ENCODE measurements at places on chromosomes 11 and 22.

- H3K27me3 ChIP-seq, result peaks cover 4% of the 10 kb centered on the region
- no peaks in the 10 kb centered on the region for H3K36me3 ChIP-seq
- no peak overlapping the region for H3K4me3 ChIP-seq
Observed at GRCh38 chr11:71311928-71312510, 59.6 kb upstream of the SHANK2 start.

DNA sequence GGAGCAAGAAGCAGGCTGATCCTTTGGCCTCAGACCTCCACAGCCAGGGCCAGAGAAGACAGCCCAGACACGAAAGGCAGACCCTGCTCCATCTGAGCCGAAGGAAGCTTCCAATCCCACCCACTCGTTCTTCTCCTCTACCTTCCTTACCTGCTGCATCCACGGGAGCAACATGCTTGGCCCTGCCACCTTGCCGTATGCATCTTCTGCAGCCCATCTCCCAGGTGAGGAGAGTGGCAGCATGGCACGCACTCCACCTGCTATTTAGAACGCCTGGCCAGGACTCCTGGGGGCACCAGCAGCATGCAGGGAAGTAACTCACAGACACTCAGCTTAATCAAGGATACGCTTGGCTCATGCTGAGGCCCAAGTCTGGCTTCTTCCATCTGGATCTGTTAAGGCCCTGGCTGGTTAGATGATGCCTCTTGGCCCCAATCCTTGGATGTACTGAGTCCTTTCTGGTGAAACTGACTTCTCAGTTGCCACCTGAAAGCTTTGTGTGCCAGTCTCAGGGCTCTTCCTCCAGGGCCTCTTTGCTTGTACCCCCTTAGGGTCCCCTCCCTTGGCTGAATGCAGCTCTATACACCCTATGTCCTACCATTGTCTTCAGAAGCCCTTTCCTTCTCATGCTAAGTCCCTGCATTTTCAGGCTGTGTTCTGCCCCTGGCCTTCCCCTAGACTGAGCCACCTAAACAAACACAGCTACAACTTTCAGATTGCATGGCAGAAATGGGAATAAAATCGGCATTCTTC lies 604.9 kb downstream of the BUD13 start:
- peaks cover 2% of the 10 kb centered on the region for H3K27me3 ChIP-seq
- no peak overlapping the region for H3K4me3 ChIP-seq
- DNase-seq, result no peak
- no peaks in the 10 kb centered on the region for H3K36me3 ChIP-seq
- H3K4me1 ChIP-seq, result no peaks in the 10 kb centered on the region

GRCh38 chr22:27170491-27170890 lies 513.1 kb downstream of the MIAT start:
- no peak for DNase-seq
- no peaks in the 10 kb centered on the region for H3K36me3 ChIP-seq
- no peak overlapping the region for H3K4me3 ChIP-seq
- no peaks in the 10 kb centered on the region for H3K4me1 ChIP-seq
- H3K27me3 ChIP-seq, result peaks cover 10% of the 10 kb centered on the region
- H3K27ac ChIP-seq, result no peak overlapping the region

DNA sequence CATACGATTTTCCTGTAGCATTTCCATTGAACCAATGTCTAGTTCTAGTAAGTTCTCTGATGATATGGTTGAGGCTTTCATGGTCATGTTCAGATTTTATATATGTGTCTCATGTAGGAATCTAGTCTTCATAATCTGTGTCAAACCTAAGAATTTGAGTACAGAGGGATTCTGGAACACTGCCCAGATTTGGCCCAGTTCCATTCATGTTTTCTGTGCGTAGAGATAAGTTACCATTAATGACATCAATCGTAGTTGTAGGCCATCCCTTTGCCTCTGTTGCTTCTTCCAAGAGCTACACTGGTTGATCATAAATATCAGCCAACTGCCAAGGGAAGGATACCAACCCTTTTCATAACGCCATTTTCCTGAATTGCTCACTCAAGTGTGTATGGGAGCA lies 23.3 kb downstream of the ST3GAL4 start:
- no peak overlapping the region for H3K4me3 ChIP-seq
- no peaks in the 10 kb centered on the region for H3K36me3 ChIP-seq
- no peak overlapping the region for H3K27ac ChIP-seq
- no peaks in the 10 kb centered on the region for H3K4me1 ChIP-seq

DNA sequence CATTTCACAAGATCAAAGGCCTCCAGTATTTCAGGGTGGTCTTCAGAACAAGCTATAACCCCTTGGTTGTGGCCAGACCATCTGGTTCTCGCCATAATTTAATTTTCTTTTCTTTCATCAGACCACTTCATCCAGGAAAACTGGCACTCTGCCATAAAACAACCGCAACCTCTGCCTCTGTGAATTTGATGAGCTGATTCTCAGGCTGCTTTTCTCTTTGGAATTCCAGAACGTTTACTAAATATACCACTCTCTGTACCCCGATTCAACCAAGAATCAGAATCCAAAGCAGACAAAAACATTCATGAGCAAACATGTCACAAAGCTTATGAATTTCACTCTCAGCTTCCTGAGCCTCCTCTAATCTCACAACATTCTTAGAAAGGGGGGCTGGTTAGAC lies 331.8 kb upstream of the SYN3 start:
- H3K27ac ChIP-seq, result no peak overlapping the region
- H3K4me3 ChIP-seq, result no peak overlapping the region
- H3K36me3 ChIP-seq, result no peaks in the 10 kb centered on the region
- DNase-seq, result no peak
- H3K27me3 ChIP-seq, result no peaks in the 10 kb centered on the region
- no peaks in the 10 kb centered on the region for H3K4me1 ChIP-seq

DNA sequence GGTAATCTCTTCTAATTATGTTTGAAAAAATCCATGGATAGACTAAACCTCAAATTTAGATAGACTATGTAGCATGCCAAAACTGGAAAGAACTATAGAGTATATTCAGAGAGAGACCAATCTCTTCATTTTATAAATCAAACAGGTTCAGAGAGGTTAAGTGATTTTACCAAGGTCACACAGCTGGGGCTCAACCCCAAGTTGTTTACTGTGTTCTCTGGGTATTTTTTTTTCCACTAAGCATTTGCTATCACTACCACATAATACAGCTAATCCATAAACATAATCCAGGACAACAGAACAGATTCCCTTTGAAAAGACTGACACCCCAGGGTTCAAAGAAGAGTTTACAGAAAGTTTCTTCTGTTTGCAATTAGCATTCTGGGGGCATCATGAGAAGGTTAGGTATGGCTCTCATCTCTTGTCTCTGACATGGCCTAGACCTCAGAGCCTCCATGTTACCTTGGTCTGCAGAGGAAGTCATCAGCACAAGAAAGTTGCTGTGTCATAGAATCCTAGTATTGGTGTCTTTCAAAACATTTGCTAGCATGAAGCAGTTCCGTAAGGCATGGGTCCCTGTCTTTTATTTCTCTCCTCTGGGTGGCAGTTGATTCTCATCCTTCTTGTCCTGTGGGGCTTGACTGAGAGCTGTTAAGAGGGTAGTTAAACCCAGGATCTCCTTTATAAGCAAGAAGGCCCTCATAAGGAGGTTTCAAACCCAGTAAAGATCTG lies 94.5 kb upstream of the HSD17B12 start:
- DNase-seq, result no peak
- H3K36me3 ChIP-seq, result no peaks in the 10 kb centered on the region
- no peak overlapping the region for H3K27ac ChIP-seq
- H3K4me3 ChIP-seq, result no peak overlapping the region

GRCh38 chr11:68498321-68498720 lies 37.8 kb downstream of the PPP6R3 start:
- H3K27me3 ChIP-seq, result no peaks in the 10 kb centered on the region
- no peak for DNase-seq
- H3K27ac ChIP-seq, result no peak overlapping the region
- H3K4me3 ChIP-seq, result no peak overlapping the region
- H3K36me3 ChIP-seq, result peaks cover 3% of the 10 kb centered on the region

DNA sequence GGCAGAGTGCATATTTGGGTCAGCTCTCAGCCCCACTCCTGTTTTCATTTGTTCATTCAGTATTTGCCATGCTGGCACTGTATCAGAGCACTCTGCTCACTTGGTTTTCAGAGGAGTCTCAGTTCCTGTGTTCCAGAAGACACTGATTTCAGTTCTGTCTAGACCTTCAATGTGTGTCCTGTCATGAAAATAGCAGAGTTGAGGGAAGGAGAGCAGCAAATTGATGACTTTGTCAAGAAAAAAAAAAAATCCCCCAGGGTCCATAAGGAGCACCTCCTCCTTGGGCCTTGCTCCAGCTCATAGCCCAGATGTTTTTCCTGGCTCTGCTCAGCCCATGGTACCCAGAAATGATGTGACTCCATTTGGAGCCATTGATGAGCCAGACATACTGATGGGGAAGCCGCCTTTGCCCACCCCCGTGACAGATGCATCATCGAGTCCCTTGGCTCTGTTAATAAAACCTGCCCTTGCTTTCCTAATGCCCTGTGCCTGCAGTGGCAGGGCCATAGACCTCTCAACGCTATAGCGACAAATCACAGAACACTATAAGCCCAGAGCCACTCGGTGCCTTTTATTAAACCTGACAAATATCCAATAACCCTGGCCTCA lies 107.0 kb downstream of the PKNOX2 start:
- no peaks in the 10 kb centered on the region for H3K4me1 ChIP-seq
- no peak overlapping the region for H3K4me3 ChIP-seq
- H3K27ac ChIP-seq, result no peak overlapping the region
- DNase-seq, result no peak
- no peaks in the 10 kb centered on the region for H3K27me3 ChIP-seq
- no peaks in the 10 kb centered on the region for H3K36me3 ChIP-seq

GRCh38 chr11:126837581-126837980 lies 163.0 kb downstream of the KIRREL3 start:
- no peak overlapping the region for H3K27ac ChIP-seq
- H3K4me1 ChIP-seq, result no peaks in the 10 kb centered on the region
- no peaks in the 10 kb centered on the region for H3K36me3 ChIP-seq
- H3K4me3 ChIP-seq, result no peak overlapping the region
- DNase-seq, result no peak
- no peaks in the 10 kb centered on the region for H3K27me3 ChIP-seq

DNA sequence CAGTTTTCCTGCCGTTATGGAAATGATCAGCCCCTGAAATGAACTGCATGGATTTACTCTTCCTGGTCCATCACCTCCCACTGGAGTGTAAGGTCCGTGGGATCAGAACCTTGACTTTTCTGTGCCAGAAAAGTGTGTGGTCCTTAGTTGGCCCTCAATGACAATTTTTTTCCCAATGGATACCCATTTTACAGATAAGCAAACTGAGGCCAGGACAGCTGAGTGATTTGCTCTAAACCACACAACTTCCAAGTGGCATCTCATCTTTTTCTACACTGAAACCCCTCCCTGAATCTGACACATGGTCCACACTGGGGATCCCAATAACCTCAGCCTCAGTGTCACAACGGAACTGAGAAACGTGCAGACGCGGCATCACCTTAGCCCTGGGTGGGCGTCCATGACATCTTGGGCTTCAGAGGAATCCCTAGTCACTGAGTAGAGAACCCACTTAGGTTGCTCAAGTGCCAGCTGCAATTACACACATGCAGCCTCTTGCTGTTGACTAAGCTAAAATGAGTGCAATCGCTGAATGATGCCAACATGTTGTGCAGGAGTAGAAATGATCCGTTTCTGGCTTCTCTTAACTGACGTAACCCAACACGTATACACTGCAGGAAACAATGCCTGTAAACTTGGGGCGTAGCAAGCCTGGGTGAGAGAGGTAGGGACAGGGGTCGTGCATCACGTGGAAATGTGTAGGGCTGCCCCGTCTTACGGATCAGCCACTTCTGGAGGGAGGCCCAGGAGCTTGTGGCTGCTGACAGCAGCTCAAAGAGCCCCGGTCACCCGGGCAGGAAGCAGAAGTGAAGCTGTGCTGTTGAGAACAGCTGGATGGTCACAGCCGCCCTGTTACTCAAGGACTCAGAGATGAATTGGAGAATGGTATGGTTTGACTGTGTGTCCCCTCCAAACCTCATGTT lies 136.3 kb downstream of the SHANK2 start:
- peaks cover 7% of the 10 kb centered on the region for H3K27me3 ChIP-seq
- no peaks in the 10 kb centered on the region for H3K4me1 ChIP-seq
- H3K36me3 ChIP-seq, result no peaks in the 10 kb centered on the region

- no peaks in the 10 kb centered on the region for H3K27me3 ChIP-seq
- peaks cover 20% of the 10 kb centered on the region for H3K4me1 ChIP-seq
- H3K27ac ChIP-seq, result no peak overlapping the region
Observed at GRCh38 chr11:86150847-86151173, 81.9 kb upstream of the PICALM start.

- H3K4me1 ChIP-seq, result peaks cover 99% of the 10 kb centered on the region
- no peaks in the 10 kb centered on the region for H3K27me3 ChIP-seq
- DNase-seq, result no peak
- H3K36me3 ChIP-seq, result peaks cover 34% of the 10 kb centered on the region
- H3K27ac ChIP-seq, result peak overlapping the region; percentile 80
Observed at GRCh38 chr11:118916842-118917388, 8.8 kb downstream of the BCL9L start.

DNA sequence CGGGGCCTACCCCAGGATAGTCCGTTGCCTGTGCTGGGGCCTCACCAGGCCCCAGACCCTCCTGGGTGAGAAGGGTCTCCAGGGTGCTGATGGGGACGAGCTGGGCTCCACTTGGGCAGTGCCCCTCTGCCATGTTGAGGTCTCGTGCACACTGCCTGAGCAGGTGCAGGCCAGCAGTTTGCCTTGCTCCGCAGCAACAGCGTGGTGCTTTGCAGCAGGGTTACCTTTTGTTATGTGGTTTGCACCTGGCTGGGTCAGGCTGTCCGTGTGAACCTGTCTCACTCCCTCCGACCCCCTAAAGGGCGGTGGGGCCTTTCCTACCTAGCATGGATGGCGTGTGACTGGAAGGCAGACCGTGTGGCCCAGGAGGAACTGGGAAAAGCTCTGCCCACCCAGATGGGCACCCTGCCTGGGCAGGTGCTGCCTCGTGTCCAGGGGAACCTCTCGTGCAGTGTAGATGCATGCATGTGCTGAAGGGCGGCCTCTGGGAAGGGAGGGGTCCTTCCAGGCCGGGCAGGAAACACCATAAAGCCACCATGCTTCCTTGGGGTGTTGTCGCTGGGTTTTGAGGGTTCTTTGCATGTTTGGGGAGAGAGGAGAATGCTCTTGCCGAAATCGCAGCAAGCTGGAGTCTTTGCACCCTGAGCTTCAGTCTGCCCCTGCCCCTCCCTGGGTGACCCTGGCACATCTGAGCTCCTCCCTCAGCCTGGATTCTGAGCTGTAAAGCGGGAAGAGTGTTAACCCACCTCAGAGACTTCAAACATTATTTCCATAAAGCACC lies 75.4 kb upstream of the PPARA start:
- no peak overlapping the region for H3K4me3 ChIP-seq
- peaks cover 7% of the 10 kb centered on the region for H3K36me3 ChIP-seq
- H3K27me3 ChIP-seq, result peaks cover 4% of the 10 kb centered on the region
- no peak overlapping the region for H3K27ac ChIP-seq
- DNase-seq, result no peak
